B cell (primary cell): ENCODE measurements at places on chromosomes 5 and 9. TPM values are rescaled to one million over a fixed set of nuclear protein-coding genes. Genes with fewer than 3 reads are reported as not detected.

- DNase-seq = no peak
These were observed 84.8 kb downstream of the RAD23B start for GRCh38 chr9:107367727-107368502.

DNA sequence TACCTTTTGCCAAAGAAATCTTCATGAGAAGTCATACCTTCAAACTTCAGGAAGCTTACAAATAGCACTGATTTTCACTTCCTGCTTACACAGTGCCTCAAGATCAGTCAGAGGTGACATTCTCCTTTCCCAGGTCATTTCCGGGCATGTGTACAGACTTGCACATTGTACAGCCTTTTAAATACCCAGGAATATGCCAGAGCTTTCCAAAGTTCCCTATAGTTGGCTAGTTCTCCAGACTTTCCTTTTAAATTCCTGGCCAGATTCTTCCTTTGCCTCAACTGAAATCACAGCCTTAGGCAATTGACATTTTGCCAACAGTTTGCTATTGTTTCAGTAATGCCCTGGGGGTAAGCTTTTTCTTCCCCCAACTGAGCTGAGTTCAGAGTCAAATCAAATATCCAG is 47.2 kb downstream of the RFX3 start:
- DNase-seq = peak; percentile 69

CDX1 gene
- polyA plus RNA-seq = not detected in 2 replicates

GABRA1 gene
- not detected in 2 replicates for polyA plus RNA-seq

HSD17B3 gene
- polyA plus RNA-seq = 0.46 TPM in 1 of 2 replicates, not detected in the other

EGFLAM gene
- polyA plus RNA-seq = not detected in 2 replicates

CFAP157 gene
- 0.03 TPM in 1 of 2 replicates, not detected in the other for polyA plus RNA-seq

DNA sequence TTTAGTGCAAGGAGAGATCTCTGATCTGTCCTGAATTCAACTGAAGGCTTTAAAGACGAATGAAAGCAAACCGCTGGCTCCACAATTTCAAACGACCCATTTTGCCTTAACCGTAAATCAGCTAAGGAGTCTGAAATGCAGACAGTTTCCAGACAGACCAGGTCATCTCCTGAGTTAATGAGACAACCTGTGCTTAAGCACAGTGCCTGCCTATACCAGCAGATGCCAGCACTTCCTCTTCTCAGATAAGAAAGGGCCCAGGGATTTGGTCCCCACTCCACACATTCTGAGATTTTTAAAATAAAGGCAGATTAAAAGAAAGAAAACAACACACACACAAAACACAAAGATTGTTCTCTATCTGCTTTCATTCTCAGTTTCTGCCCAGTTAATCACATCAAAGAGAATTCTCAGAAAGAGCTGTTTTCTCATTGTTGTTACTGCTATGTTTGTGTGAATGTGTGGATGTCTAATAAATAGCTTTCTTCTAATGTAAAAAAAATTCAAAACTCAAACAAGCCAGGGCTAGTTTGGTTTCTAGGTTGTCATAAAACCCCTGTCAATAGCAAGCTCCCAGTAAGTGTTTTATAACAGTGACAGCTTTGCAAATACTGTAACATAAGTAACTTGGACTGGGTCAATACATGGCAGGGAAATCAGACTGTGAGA is 157.7 kb upstream of the SLC24A2 start:
- DNase-seq = no peak

DNA sequence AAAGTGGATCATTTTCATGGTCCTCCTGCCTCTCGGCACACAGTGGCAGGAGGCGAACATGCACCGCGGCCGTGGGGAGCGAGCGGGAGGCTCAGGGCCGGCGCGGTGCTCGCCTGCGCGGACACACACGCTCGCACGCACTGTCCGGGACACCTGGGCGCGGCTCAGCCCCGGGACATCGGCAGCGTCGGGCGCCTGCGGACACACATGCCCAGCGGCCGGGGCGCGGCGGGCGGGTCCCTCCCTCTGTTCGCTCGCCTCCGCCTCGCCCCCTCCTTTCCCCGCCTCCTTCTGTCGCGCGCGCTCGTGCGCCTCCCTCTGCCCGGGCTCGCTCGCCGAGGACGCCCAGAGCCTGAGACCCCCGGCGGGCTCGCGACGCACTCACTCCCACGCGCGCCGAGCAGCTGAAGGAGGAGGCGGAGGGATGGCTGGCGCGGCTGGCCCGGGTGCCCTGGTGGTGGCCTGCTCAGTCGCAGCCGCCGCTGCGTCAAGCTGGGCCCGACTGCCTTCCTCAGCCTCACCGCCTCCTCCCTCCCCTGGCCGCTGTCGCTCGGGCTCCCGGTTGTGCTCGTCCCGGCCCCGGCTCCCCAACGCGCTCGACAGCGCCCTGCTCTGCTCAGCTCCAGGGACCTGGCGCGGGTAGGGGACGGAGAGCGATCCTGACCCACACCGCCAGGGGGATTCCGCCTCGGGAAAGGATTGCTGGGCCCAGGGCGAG is at the start of gene FRMD3:
TSS of gene FRMD3 (minus strand) at position 230 of the 718 bp plus-strand sequence. CDS start at position 60, 170 bp downstream.
- DNase-seq = peak; percentile 16

GRCh38 chr9:16331031-16331430 is 539.4 kb downstream of the BNC2 start:
- no peak for DNase-seq

DNA sequence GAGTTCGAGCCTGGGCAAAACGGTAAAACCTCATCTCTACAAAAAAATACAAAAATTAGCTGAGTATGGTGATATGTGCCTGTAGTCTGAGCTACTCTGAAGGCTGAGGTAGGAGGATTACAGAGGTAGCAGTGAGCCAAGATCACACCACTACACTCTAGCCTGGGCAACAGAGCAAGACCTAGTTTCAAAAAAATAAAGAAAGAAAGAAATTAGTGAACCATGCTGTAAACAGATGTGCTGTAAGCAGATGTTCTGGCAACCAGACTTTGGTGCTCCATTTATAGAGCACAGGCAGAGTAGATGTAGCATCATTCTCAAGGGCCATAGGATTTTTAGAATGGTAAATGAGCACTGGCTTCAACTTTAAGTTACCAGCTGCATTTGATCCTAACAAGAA is 115.4 kb downstream of the ST8SIA4 start:
- DNase-seq = no peak

DNA sequence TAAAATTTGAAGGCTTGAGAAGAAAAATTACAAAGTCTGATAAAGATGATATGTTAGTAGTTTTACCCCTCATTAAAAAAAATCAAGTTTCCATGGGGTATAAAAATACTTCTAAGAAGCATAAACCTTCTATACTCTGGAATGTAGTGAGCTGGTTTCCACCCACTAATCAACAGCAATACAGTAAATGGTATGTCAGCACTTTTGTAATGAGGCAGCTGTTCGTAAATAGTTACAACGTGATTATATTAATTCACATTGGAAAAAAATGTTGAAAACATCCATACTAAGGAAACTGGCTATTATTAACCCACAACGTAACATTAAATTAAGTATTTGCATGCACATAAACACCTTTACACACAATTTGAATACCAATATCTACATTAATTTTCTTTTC is 283.1 kb upstream of the FAM174A start:
- DNase-seq = no peak

CDC26 gene
- 14.4 and 14.8 TPM in 2 replicates for polyA plus RNA-seq

DNA sequence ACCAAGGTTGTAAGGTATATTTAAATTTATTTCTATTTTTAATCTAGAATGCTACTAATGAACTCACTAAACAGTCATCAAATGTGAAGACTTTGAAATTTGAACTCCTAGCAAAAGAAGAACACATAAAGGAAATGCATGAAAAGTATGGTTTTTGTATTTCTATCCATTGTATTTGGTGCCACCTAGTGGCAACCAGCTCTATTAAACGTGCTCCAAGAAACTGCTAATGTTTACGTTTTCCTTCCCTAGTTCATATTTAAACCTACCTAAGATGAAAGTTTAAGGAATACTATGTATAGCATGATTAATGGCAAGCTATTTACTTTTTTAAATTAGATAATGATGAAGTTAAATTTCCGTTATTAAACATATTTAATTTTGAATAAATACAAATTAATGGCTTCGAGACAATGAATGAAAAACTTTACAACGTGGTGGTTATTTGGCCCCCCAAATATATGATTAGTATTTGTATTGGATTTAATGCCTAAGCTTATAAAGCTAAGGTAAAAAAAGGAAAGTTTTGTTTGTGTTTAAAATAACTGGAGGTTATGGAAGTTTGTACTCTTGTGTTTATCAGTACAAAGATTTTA is 115.9 kb upstream of the SH3GL2 start:
- DNase-seq = peak; percentile 40

DNA sequence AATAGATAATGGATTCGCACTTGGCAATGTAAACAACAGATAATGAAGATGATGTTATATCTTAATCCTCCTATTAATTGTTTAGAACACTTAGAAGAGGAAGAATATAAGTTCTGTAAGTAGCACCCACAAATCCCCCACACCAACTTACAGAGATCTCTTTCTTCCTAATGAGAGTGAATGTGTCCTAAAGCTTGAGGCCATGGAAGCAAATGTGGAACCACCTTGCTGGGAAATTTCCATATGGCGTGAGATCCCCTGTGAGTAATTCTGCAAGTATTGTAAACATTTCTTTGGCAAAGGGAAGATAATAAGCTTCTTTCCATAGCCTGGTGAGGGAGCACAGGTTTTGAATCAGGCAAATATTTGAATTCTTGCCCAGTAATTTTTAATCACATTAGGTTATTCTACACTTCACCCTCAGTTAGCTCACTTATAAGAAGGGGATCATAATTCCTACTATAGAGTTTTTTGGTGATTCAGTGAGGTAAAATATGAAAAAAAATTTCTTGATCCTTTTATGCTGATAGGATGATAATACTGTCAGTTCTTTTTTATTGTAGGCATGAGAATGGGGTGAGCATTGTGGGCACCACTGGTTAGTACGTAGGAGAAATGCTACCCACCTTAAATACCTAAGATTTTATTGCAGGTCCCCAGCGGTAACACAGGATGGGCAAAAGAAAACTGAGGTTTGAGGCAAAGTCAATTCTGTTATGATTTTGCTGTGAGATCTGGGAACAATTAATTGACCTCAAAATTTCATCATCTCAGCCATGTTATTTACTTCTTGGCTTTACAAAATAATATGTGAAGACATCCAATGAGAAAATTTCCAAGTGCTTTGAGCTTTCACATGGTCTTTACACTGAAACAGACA is 574.8 kb downstream of the PSAT1 start:
- DNase-seq = no peak

DNA sequence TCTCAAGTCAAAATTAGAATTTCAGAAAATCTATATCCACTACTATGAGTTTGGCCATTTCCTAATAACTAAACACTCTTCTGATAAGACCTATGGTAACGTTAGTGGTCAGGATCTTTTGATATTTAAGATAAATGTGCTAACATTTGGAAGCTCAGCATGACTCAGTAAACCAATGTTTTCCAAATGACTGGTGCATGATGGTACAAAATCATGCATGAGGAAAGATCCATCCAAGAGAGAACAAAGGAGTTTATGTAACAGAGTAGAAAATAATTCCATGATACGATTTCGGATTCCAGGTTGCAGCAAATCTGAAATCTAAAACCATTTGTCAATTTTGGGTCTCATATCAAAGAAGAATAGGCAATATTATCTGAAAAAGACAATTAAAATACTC is 279.2 kb downstream of the NSG2 start:
- DNase-seq = no peak

PCA3 gene
- polyA plus RNA-seq = 0.09 TPM in 1 of 2 replicates, not detected in the other

ZER1 gene
- 22.8 and 26.9 TPM in 2 replicates for polyA plus RNA-seq

DNA sequence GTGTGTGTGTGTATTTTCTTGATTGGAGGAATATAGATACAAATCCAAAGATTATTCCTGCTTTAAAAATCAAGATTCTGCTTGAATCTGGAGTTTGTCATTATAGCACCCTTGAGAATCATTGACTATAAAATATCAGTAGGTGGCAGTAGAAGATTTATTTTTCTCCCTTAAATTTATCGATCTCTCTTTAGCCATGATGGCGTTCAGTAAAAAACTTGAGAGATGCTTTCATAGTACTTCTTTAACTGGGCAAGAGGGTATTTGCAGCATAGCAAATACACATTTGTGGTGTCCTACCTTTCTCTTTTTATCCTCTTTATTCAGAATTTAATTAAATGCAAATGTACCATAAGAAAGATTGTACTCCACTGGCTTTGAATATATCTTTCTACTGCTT is 307.7 kb downstream of the ADGRV1 start:
- peak; percentile 47 for DNase-seq

LCN15 gene
- not detected in 2 replicates for polyA plus RNA-seq

GRCh38 chr5:17230808-17231525 is 13.5 kb downstream of the BASP1 start:
- no peak for DNase-seq

DNA sequence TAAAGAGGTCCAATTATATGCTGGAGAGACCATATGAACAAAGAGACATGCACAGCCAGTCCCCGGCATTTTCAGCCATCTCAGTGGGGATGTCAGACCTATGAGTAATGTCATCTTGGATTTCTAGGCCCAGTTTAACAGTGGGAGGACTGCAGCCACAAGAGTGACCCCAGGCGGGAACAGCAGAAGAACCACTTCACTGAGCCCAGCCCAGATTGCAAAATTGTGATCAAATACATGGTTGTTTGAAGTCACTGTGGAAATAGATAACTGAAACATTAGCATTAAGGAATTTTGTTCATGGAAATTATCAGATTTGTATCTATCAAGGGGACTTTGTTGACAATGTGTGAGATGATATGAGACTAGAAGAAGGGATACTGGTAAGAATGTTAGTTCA is 42.1 kb upstream of the C9orf57 start:
- no peak for DNase-seq
